Naive B cell (primary cell): ENCODE measurements at places on chromosomes 13 and 19.
A peak's percentile ranks its signal among the peaks of the same experiment; 100 is the strongest.

DNA sequence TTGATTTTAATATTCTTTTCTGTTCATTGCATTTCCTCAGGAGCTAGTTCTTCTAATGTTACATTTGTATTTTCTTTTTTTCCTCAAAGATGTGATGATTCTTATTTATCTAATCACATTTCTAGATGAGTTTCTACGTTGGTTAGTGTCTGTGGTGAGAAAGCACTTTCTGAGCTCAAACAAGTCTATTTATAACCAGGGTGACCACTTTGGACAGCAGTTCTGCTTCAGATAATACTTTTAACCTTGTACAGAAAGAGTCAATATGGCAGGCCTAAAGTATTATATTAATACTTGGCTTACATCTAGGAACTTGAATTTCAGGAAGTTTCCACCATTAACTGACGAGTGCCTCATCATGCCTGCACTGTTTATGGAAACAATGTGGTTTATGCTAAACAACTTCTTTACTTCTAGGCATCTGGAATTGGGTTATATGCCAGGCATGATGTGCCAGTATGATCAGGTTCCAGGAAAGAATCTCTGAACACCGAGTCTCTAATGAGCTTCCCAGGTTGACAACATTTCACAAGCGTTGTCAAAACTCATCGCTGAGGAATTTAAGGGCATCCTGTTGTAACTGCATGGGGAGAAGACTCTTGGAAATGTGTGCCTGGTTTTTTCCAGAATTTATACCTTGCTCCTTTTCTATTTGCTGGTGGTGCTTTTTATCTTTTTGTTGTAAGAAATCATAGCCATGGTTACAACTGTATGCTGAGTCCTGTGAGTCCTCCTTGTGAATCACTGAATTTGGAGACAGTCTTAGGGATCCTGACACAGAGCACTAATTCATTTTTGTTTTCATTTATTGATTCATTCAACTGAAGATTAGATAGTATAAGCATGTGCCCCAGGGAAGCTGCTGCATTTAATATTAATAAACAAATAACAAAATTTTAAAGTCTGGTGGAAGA is 344.4 kb upstream of the PCDH9 start:
- no peak for DNase-seq

- DNase-seq = no peak
These were observed 275.2 kb upstream of the GPC6 start for GRCh38 chr13:92951273-92951890.

DNA sequence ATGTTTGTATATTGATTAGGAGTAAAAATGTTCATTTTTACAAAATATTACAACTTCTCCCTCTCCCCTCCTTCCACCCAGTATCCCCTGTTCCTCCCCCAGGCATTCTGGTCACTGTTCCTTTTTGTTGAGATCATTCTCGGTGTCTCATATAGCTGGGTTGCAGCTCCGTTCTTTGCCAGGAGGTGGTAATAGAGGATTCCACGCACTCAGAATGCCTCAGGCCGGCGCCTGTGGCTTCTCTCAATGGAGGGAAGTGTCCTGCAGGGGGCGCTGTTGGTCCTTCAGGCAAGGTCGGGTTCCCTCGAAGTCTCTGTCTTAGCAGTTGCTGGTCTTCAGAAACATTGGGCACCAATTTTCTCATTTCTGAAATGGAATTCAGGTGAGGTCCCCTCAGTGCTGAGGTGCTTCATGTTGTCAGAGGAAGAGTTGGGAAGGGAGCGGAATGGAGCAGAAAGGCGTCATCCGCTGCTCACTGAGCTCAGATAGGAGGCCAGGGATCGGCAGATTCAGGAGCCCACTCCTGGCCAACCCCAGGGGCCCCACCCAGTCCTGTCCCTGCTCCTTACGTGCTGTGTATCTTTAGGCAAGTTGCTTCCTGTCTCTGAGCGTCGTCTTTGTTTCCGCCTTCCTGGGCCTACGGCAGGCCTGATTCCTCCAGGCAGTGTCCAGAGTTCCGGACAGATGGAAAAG is 10.3 kb upstream of the GARIN5A start:
- DNase-seq = peak; percentile 19

- DNase-seq = no peak
These were observed 536.0 kb downstream of the KLF12 start for GRCh38 chr13:73598020-73598712.

DNA sequence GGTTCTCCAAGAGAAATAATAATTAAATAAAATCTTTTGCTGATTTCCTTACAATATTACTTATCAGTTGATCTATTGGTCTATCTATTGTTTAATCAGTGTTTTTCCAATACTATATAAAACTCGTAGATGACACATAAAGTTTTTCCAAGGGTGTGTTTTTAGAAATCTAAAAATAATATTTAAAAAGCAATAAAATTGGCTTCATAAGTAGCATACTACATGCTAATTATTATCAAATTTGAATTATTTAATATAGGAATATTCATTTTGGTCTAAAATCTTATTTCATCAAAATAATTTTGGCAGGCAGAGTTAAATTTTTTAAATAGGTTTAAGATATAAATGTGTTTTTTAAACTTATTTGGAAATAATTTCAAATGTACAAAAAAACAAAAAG is 49.4 kb upstream of the MIR17HG start:
- no peak for DNase-seq

GRCh38 chr19:10114651-10115391 is 3.3 kb downstream of the P2RY11 start:
- DNase-seq = no peak

DNA sequence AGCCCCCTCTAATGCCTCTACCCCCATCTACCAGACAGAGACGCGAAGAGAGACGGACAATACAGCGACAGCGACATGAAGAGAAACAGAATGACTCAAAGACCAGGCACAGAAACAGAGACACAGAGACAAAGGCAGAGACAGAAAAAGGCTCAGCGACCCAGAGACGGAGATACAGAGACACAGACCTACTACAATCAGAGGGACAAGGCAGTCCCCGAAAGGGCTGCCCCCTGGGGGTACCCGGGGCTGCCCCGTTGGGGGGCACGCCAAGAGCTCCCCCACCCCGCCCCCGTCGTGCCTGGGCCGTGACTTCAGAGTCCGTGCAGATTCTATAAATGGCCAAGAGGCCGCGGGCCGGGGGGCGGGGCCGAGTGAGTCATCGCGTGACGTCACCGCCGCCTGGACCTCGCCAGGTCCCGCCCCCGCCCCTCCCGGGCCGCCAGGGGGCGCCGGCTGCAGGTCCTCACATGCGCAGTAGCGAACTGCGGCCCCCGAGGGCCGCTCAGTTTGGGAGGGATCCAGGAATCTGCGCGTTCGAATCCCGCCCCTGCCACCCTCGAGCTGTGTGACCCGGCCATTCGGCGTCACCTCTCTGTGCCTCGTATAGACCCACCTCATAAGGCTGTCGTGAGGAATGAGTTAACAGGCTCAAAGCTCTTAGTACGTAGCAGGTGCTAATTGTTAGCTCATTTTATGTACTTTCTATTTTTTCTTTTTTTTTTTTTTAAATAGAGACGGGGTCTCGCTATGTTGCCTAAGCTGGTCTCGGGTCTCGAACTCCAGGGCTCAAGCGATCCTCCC is 2.7 kb upstream of the CNN1 start:
- peak; percentile 79 for DNase-seq

DNA sequence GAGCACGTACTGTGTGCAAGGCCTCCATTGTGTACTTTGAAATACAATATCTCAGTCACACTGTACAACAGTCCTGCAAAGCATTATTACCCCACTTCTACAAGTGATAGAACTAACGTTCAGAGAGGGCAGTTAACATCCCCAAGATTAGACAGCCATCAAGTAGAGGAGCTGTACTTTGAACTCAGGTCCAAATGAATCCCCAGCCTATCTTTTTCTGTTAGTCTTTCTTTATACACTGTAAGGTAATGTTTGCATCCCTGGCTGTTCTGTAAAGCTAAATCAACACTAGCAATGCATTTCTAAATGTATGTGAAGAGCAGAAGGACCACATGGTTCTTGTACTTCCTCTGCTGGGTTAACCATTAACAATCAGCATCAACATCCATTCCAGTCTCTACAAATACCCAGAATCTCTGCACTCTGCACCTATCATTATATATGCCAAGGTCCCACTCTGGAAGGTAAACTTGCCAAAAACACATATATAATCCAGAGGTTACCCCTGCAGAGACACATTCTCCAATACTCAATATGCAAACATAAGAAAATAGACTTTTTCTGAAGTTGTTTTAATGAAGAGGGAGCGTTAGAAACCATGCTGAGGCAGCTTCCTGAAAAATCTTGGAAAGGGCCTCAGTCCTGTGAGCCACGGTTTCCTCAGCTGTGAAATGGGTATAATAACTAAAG is 182.3 kb downstream of the MZT1 start:
- no peak for DNase-seq

- DNase-seq = no peak
These were observed 55.5 kb upstream of the SERP2 start for GRCh38 chr13:44318161-44318560.

DNA sequence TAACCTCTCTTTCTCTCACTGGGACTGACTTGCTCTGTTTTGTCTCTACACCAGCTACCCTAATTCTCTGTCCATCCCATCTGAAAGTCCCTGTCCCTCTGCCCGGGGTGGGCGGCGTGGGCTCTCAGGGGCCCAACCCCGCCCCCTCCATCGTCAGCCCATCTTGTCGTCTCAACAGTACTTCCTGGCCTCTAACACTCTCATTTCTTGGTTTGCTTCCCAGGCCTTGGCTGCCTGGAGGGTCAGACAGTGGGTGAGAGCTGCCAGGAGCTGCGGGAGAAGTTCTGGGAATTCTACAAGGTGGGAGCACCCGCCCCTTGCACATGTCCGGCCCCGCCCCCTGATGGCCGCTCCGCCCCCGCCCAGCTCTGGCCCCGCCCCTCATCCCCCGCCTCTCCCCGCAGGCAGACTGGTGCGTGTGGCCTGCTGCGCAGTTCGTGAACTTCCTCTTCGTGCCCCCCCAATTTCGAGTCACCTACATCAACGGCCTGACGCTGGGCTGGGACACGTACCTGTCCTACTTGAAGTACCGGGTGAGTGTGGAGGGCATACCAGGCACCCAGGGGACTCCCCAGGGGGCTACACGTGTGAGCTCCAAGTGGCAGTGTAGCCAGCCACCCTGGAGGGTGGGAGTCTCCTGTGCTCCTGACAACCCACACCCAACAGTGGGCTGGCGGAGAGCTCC is 1.7 kb downstream of the MPV17L2 start:
- DNase-seq = no peak

DNA sequence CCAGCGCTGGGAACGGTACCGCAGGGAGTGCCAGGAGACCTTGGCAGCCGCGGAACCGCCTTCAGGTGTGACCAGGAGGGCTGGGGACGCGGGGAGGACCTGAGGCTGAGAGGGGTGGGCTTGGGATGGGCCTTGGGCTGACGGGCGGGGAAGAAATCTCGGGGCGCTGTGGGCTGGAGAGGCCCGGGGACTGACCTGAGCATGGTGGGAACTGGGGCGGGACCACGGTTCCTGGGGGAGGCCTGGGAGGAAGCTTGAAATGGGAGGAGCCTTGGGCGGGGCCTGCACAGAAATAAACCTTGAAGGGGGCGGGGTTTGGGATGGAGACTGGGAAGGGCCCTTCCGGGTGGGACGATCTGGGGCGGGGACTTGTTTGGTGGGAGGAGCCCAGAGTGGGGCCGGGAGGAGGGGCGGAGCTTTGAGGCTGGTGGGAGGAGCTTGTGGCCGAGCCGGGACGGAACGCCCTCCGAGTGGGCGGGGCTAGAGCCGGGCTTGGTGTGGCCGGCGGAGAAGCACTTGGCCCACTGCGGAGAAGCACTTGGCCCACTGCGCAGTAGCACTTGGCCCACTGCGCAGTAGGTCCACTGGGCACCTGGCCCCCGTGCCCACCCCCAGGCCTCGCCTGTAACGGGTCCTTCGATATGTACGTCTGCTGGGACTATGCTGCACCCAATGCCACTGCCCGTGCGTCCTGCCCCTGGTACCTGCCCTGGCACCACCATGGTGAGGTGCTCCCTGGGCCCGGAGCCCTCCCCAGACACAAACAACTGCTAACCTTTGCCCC is 2.8 kb downstream of the GIPR start:
- no peak for DNase-seq

DNA sequence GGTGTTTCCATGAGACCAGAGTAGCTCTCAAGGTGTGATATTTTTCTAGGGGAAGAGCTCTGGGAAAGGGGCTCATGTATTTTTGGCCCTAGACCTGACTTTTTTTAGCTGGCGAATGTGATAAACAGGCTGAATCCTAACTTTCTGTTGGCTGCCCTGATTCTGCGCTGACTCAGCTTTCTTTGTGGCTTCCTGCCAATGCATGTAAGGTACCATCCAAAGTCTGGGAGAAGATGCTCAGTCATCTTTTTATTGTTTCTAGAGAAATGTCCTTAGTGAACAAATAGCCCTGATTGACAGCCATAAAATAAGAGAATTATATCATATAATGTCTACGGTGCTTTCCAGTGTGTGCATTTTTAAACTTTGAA is 113.6 kb upstream of the MBNL2 start:
- DNase-seq = no peak

GRCh38 chr19:32708457-32708856 is 11.1 kb upstream of the TDRD12 start:
- no peak for DNase-seq

- no peak for DNase-seq
These were observed 341.4 kb downstream of the LIG4 start for GRCh38 chr13:107873926-107874325.

DNA sequence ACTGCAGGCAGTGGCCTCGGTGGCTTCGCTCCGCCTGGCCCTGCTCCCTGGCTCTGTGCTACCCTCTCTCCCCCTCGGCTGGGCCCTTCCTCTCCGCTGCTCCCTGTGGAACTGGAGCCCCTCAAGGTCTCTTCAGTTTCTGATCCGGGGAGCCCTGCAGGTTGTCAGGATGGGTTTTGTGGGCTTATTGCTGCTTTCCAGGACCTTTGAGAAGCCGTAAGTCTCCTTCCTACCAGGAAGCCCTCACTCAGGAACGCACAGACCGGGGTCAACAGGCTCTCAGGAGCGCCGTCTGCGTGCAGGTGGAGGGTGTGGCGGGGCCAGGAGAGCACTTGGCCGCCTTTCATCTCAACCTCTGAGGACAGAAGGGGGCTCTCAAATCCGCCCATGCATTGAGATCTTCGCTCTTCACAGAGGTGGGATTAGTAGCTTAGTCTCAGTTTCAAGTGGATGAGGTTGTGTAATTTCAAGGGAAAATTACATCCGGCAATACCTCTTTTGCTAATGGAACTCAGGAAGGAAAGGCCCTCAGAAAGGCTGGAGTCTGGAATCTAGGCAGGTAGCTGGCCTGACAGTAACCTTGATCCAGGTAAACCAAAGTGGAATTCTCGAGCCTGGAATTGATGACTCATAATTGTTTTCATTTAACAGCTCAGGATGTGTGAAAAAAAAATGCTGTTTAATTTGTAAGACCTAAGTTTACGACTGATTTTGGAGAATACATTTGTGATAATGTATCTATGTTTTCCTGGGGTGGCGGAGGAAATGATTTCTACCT is 102.0 kb downstream of the ATP11A start:
- no peak for DNase-seq

DNA sequence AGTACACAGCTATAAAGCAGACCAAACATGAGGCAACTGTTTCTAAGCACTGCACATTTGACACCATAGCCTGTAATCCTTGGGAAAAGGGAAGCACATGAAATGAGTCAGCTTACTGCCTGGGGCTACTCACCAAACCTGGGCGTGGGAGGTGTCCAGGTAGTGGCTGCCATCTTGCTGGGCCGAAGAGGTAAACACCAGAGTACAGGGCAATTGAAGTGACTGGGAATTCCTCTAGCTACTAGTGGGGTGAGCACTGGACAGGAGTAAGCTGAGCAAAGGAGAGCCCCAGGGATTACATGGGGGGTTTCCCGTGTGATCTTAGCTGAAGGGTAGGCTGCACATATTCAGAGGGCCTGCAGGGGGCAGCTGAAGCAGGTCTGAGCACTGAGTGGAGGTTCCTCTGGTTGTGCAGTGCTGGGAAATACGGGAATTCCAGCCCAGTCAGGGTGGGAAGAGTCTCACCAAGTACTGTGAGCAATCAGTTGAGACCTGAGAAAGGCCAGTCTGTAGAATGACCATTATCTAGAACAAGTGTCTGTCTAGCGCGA is 140.5 kb downstream of the SLC7A1 start:
- DNase-seq = no peak
